Stimulated activated CD4-positive, alpha-beta T cell treated with anti-CD3 and anti-CD28 coated beads, Interleukin-2, amount 100 ng/mL, for 48 hours (primary cell): ENCODE measurements at places on chromosomes 7 and 10.

GRCh38 chr7:151244196-151244840, 4.2 kb downstream of the SMARCD3 start:
- DNase-seq = peak; percentile 68

DNA sequence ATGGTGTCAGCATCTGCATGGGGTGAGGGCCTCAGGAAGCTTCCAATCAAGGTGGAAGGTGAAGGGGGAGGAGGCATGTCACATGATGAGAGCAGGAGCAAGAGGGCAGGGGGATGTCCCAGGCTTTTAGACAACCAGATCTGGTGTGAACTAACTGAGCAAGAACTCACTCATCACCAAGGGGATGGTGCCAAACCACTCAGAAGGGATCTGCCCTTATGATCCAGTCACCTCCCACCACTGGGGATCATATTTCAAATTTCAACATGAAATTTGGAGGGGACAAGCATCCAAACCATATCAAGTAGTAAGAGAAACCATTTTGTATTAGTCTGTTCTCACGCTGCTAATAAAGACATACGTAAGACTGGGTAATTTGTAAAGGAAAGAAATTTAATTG, 33.6 kb downstream of the THNSL1 start:
- no peak for DNase-seq

DNA sequence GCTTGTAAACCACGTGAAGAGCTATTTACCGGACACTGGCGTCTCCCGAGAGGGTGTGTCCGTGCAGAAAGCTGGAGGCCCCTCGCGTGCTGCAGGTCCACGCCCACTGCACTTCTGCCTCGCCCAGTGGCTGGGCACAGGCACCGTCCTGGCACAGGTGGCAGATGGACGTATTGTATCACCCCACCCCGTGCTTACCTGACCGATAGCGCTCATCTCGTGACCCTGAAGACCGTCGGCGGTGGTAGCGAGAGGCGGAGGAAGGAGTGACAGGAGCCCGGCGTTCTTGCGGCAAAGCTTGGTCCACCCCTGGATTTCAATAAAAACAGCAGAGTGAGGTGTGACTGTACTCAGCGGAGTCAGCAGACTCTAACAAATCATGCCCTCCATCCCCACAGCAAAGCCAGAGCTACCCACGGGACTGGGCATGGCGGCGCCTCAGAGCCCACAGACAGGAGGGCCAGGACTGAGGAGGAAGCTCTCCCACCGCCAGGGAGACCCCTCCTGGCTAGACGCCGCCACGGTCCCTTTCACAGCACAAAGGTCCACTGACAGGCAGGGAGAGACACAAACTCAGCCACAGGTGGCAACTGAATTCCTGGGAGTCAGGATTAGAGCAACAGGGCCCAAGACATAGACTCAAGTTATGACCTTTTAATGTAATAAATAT, 217.1 kb downstream of the DIP2C start:
- DNase-seq = no peak

DNA sequence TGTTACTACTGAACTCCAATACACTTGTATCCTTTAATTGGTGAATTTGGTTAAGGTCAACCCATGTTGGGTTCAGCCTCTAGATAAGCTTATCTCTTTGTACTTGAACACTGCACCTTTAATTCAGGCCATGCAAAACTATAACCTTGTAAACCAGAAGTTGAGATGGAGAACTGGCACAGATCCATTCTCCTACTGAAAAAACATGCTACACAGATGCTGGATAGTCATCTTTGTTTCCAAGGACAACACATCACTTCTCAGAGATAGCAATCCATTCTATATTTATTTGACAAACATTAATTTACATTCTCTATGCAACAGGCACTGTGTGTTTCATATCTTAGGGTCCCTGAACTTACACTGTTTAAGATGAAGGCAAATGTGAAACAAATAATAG, 2.9 kb upstream of the CDK14 start:
- no peak for DNase-seq

DNA sequence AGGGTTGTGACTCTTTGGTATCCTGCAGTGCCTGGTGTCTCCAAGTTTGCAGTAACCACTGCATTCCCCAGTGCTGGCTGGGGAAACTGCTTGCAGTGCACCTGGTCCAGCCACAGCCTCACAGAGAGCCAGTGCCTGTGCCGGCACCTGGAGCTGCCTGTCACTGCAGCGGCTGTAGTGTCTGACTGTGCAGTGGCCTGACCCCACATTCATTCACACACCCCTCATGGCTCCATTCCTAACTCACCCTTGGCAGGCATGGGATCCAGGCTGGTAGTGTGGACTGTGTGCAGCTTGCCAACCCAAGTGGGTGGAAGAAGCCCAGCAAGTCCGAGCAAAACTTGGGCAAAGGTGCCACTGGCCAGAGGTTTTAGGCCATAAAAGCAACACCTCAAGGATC, 3.7 kb upstream of the CYP3A43 start:
- no peak for DNase-seq

- no peak for DNase-seq
Measured at GRCh38 chr7:134891696-134892678, 94.3 kb upstream of the AGBL3 start.

DNA sequence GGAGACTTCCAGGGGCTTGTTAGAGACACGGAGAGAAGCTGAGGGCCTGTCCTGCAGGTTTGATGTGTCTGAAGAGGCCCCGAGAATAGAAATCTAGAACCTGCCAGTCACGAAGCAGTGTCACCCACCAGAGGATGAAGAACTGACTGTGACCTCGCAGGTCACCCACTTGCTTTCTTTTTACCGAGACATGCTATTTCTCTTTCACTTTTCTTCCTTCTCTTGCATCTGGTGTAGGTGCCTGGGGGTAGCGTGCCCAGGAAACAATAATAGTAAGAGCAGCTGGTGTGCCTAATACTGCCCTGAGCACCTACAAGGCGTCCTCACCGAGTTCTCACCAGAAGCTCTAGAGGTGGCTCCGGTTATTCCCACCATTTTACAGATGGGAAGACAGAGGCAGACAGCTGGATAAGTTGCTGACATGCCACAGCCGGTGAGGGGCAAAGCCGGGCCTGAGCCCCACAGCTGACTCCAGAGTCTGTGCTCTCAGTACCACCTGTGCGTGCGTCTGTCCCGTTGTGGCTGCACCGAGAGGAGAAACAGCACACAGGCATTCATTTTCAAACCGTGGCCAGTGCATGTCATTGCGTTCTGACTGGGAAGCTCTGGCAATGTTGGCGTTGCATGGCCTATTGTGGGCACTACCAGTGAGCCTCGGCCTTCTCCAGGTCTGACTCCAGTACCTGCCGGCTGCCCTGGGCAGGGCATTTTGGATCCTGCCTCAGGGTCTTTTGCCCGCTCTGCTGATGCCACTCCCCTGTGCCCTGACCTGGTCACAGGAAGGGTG, 7.8 kb downstream of the CHST3 start:
- no peak for DNase-seq

DNA sequence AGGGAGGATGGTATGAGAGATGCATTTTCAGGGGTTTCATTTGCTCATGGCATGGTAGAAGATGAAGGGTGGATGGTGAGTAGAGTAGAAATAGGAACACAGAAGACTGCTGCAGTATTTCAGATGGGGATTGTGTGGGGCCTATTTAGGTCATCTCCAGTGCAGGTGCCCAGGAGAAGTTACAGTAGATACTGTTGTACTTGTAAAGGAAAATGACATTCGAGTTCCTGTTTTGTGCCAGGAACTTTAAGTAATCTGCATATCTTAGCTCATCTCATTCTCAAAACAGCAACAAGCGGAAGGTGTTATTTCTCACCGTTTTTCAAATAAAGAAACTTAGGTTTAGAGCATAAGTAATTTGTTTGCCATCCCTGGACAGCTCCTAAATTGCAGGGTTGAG, 156.2 kb downstream of the AUTS2 start:
- no peak for DNase-seq

DNA sequence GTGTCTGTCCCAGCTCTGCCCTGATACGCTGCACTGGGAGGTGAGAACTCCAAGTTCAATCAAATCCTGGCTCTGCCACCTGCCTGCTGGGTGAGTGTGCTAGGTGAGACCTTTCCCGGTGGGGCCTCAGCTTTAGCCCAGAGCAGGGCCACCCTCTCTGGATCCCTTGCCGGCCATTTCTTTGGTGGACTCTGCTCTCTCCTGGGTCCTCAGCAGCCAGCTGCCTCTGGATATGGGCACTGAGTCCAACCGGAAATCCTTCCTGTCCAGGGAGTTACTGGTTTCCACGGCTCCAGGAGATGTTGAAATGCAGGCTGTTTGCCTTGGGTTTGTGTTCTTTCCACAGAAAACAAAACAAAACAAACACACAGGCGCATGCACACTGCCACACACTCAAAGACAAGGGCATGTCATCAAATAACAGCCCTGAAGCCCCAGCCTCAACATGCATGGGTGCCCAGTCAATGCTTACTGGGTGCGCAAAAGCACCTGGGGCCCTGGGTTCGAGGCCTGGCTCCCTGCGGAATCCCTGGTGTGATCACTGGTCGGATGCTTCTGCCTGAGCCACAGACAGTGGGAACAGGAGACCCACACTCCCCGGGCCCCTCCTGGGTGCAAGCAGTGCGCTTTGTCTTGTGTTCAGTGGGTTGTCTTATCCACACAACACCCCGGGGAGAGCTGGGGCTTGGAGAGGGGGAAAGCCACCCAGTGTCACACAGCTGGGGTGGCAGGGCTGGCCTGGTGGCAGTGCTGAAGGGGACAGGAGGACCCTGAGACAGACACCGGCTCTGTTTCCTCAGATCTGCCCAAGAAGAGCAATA, 33.1 kb downstream of the PPIF start:
- DNase-seq = no peak

GRCh38 chr7:97851683-97852082, 20.5 kb downstream of the ASNS start:
- DNase-seq = no peak

DNA sequence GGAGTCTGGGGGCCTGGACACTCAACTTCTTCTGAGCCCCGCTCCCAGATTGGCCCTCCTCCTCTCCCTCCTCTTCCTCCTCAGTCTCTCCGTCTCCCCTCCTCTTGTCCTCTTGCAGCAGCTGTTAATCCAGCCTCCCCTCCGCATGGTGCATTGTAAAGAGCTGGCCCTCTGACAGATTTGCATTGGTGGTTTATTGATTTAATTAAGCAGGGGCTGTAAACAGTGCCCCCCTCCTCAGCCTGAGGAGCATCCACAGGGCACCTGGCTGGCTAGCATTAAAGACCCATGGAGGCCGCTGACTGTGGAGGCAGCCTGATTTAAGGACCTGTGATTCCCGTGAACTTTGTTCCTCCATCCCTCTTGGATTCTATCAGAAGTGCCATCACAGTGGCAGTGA, 28.9 kb upstream of the PCBD1 start:
- DNase-seq = no peak

- no peak for DNase-seq
Measured at GRCh38 chr7:115731796-115732471, 298.6 kb downstream of the TFEC start.

DNA sequence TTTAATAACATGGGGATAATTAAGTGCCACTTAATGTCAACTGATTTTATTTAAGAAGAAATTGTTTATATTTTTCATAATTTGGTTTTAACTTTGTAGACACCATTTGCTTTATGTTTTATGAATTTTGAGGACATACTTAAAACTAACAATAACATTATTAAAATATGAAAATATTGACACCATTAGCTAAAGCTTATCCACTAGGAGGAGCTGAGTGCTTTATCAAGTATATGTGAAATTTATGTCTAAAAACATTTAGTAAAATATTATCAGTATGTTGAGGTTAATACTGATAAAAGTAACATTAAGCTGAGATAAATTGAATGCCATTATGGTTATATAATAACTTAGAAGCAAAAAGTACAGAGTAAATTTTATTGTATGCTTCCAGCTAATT, 622.1 kb downstream of the ARL4A start:
- DNase-seq = no peak

DNA sequence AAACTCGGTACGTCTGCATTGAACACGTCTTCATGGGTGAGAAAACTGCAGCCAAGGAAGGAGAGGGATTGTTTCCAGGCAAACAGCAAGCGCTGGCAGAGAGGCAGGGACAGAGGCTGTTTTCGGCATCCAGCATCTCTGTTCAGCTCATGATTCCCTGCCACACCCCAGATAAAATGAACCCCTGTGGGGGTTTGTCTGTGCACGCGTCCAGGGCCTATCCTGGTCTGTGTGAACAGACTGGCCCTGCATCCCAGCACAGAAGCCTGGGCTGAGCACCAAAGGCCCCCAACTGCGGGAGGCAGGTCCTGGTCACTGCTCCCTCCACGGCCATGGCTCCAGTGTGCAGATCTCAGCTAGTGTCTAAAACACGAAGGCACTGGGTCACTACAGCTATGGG, 83.3 kb upstream of the FAM20C start:
- no peak for DNase-seq

- DNase-seq = no peak
Measured at GRCh38 chr7:130207642-130208041, at the start of gene SSMEM1. TSS of gene SSMEM1 (plus strand) at chr7:130207860. CDS start at chr7:130207911, 51 bp downstream.

DNA sequence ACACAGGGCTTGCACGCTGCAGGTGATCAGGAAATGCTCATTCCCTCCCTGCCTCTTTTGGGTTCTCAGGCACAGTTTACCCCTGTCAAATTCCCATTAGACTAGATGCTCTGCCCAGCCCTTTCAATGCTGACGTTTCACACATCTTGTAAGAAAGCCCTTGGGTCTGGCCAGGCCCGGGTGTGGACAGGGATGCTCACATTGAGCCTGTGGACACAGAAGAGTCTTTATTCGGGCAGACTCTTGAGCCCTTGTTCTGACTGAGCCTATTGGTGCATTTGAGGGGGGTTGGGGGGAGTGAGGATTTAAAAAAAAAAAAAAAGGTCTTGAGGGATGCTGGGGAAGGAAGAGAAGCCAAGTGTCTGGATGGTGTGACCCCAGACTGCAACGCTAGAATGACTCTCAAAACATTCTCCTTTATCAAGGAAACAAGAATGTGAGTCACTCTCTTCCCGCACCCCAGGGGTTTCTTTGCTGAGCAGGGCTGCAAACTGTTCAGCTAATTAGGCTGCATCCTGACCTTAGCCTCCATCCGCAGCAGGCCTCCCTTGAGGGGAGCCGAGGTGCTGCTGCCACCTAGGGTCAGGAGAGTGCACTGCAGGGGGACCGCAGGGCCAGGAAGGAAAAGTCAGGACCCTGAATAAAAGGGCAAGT, 53.6 kb upstream of the TMEM72 start:
- DNase-seq = peak; percentile 56
